ENCODE measurements at places on chromosomes 5 and 9. TPM values are rescaled to one million over a fixed set of nuclear protein-coding genes. Genes with fewer than 3 reads are reported as not detected.

C9orf43 gene
- total RNA-seq = 0.73 TPM

N4BP3 gene
- total RNA-seq = not detected

DNA sequence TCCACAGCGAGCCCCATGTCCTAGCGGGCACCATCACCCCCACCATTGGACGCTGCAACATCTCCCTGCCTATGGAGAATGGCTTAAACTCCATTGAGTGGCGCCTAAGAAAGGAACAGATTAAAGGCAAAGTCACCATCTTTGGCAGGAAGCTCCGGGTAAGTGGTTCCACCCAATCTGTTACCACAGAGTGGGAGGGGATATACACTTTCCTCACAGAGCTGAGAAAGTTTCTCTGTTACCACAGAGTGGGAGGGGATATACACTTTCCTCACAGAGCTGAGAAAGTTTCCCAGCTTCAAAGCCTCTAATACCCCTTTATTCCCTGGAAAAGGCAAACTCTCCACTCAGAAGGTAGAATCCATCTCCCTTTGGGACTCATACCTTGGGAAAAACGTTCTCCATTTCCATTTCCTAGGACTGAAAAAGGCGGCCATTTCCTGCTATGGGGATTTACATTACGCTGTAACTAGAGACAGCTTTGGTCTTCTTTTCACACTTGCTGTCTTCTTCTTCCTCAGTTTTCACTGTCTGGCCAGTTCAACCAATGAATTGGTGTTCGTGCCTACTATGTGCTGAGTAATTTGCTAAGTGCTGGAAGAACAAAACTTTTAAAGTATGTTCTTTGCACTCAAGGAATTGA is 63.4 kb upstream of the WWC1 start:
- no peak for DNase-seq

DNA sequence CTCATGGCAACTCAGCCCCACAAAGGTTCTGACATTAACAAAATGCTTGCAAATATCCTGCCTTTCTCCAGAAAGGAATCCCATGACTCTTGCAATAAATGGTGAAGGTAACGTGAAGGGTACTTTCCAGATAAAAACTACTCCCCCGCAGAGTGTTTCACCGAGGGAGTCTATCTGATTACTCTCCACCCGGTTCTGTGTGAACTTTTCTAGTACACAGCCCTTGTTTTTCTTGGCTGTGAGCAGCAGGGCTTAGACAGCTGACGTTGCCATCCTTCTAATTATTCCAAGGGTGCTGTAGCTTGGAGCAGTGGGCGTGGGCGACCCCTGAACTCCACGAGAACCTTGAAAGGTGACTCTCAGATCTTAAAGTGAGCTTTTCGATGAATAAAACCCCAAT is 276.0 kb upstream of the IRX4 start:
- no peak for DNase-seq

GRCh38 chr5:68251386-68251785 is 35.8 kb downstream of the PIK3R1 start:
- DNase-seq = no peak

DNA sequence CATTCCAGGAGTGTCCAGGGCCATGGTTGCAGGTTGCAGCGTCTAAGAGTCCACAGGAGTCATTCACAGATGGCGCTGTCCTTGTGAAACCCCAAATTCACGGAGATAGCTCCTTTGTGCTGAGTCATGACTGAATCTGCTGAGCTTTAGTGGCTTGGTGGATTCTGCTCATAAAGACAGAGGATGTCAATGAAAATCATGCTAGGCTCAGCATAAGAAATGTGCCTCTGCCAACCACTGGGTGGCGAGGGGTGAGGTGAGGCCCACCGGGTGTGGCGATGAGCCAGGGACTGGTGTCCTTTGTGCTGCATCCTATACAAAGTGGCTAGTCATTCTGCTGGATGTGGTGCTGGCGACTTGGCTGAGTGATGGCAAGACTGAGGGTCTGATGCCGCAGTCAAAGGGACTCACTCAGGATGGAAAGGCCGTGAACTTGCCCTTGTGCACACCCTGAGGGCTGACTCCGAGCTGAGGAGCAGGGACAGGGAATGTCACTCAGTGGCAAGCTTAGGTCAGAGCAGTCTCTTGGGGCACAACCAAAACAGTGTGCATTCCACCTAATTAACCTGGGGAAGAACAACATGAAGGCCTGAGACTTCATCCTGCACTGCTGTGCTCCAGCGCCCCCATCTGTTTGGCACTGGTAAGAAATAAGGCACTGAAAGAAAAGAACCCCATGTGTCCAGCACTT is 71.5 kb downstream of the DAP start:
- peak; percentile 75 for DNase-seq

ACTBL2 gene
- not detected for total RNA-seq

DNA sequence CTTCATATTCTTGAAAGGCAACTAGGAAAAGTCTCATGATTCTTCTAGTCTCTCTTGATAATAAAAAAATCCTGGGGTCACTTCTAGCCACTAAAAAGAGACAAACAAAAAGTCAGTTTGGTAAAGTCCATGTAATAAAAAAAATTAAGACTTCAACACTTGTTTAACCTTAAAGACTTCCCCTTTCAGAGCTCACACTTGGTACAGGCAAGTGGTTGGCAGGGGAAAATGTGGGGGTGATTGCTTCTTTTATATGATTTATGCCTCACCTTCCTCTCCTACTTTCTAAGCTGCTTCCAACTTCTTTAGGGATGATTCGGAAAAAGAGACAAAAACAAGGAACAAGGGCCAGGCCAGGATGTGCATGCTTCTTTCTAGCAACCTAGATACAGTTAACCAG is 5.1 kb upstream of the ERCC6L2 start:
- DNase-seq = no peak

ADGRD2 gene
- total RNA-seq = not detected
